NCI-H2227 treated with DMSO at 0.1 percent for 48 hours (cell line): ENCODE measurements at places on chromosomes 6 and 20.
A peak's percentile ranks its signal among the peaks of the same experiment; 100 is the strongest.

GRCh38 chr6:25392372-25392771 is 113.2 kb downstream of the CARMIL1 start:
- no peak for DNase-seq

- DNase-seq = no peak
Measured at GRCh38 chr20:61909821-61910220, 155.9 kb downstream of the TAF4 start.

- no peak for DNase-seq
Measured at GRCh38 chr6:151445482-151445881, 6.4 kb downstream of the RMND1 start.

DNA sequence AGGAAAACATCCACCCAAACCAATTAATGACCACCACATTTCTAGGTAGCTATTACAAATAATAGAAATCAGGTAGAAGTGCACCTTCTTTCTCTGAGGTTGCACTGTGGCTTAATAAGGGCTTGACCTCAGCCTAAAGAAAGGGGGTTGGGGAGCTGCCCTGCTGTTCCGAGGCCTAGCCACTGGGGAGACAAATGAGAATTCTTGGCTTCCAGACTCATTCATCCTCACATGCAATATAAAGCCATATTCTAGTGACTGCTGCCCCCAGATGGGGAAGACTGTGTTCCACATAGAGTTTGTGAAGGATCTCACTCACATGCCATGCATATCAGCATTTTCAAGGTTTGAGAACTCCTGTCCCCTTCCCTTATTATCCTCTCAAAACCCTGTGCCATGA is 22.9 kb downstream of the SAYSD1 start:
- peak; percentile 13 for DNase-seq

- DNase-seq = no peak
Measured at GRCh38 chr6:161413355-161413771, 139.5 kb upstream of the AGPAT4 start.

DNA sequence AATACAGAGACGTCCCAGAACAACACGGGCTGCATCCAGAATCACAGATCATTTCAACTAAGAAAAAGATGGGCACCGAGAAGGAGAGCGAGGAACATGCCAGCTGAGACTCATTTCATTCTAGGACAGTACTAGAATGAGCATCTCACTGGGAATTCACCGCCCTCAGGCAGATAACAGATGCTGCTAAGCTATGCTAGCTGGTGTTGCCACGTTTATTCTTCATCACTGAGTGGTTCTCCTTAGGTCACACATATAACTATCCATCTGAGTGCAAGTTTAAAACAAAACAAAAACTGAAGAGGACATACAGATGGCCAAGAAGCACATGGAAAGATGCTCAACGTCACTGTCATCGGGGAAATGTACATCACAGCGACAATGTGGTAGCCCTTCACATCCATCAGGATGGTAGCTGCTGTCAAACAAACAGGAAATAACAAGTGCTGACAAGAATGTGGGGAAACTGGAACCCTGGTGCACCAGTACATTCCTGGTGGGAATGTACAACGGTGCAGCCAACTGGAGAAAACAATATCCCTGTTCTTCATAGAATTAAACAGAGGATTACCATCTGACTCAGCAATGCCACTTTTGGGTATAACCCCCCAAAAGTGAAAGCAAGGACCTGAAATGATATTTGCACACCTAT is 97.6 kb downstream of the SLC22A23 start:
- DNase-seq = no peak

- DNase-seq = no peak
Measured at GRCh38 chr6:38367231-38367630, 272.5 kb downstream of the BTBD9 start.

- no peak for DNase-seq
Measured at GRCh38 chr6:56459030-56459805, 183.5 kb downstream of the DST start.

GRCh38 chr6:106685833-106686232 is 56.5 kb downstream of the QRSL1 start:
- no peak for DNase-seq
